ENCODE measurements at places on chromosomes 7 and 10. TPM values are rescaled to one million over a fixed set of nuclear protein-coding genes. Genes with fewer than 3 reads are reported as not detected.

GRCh38 chr10:23171232-23171876, 20.8 kb upstream of the PTF1A start:
- peak; percentile 63 for DNase-seq

DNA sequence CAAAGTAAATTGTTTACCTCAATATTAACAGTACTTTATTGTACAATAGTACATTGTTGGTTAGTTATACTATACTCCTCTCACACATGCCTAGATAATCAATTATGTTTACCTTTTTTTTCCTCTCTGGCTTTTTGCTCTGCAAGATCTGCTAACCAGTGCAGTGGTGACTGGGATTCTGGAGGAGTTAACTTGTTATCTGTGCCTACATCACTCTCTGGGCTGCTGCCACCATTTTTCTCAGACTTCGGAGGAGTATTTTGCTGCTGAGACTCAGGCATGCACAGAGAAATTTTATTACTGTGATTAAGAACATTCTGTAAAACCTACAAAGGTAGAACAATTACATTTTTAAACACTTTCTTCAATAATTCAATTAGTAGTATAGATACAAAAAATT, 59.7 kb downstream of the NRBF2 start:
- no peak for DNase-seq

DNA sequence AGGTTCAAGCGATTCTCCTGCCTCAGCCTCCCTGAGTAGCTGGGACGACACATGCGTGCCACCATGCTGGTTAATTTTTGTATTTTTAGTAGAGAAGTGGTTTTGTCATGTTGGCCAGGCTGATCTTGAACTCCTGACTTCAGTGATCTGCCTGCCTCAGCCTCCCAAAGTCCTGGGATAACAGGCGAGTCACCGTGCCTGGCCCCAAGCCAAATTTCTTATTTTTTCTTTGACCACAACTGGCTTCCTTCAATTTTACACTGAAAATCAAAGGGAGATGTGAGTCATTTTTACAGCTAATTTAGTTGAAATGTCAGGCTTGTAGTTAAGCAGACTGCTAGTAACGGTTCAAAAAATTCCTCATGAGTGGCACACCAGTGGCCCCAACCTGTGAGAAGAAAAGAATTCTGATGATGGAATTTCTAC, 7.8 kb downstream of the RNF216 start:
- no peak for DNase-seq

DNA sequence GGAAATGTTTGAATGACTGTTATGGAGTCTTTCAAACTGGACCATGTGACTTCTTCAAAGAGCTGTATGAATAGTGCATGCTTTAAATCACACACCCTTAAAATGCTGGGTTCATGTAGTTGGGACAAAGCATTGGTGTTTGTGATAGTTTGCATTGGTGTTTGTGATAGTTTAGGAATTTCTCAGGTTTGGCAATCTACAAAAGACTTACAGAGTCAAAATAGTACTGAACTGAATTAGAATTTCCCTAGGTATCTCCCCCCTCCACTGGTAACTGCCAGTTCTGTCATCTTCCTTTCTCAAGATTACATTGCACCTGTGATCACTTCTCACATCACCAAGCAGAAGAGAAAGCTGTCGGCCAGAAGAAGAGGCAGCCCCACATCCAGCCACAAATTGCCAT, 261.1 kb downstream of the GATA3 start:
- no peak for DNase-seq

- no peak for DNase-seq
These were observed 201.0 kb downstream of the ZNF716 start for GRCh38 chr7:57651006-57651405.

DNA sequence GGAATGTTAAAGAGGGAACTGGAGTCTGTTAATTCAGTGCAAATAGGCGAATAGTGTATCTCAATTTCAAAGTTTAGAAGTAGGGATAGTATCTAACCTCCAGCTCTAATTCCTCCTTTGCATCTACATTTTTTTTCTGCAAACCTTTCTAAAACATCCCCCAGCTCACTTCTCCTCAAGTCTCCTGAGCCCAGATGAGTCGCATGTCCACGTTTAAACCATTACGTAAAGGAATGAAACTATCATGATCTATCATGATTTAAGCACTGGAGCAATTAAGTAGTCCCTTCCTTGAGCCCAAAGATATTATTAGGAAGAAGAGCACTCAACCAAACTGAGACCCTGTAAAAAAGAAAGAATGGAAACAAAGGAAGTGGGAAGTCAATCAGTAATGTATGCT, 29.9 kb downstream of the GPR22 start:
- no peak for DNase-seq

DNA sequence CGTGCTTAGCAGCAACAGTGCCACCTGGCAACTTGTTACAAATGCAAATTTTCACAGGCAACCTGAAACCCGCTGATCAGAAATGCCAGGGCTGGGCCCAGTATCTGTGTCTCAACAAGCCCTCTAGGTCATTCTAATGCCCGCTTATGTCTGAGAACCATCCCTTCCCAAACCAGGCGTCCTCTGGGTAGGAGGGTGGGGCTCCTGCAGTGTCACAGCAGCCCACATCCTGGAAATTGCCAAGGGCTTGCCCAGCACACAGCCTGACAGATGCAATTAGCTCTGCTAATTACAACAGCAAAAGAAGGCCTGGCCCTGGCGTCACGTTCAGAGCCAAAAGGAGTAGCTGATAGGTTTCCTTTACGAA, 15.9 kb downstream of the ITPRIP start:
- no peak for DNase-seq

GRCh38 chr7:132105096-132105495, 471.2 kb downstream of the PLXNA4 start:
- peak; percentile 43 for DNase-seq

DNA sequence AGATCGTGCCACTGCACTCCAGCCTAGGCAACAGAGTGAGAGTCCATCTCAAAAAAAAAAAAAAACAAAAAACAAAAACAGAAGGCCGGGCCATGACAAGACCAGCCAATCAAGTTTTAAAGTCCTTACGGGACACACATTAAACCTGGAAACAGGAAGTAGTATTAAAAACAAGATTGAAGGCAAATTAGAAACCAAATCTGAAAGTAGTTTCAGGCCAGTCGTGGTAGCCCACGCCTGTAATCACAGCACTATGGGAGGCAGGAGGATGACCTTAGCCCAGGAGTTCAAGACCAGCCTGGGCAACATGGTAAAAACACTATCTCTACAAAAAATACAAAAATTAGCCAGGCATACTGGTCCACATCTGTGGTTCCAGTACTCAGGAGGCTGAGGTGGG, 18.1 kb downstream of the PSAP start:
- no peak for DNase-seq

DNA sequence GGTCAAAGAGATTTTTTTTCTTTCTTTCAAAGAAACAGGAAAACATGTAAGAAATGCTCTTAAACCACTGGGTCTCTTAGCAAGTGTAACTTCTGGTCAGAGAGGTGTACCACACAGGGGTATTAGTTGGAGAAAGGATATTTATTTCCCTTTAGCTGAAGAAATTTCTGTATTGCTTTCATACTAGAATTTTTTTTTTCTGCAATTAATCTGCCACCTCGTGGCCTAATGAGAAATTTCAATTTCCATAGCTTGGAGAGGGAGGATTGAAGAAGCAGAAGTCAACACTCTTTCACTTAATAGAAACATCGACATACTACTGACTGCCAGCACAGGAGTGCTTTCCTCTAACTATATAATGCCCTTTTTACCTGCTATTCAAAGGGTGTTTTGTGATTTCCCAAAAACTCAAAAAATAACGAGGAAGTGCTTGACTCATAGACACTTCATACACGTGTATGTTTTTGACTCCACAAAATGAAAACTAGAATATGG, 177.6 kb upstream of the NAMPT start:
- no peak for DNase-seq

GRCh38 chr10:123778719-123779517, 112.7 kb downstream of the CPXM2 start:
- no peak for DNase-seq

GRCh38 chr7:21912305-21912704, 33.4 kb downstream of the CDCA7L start:
- no peak for DNase-seq

GRCh38 chr10:61962971-61963370, 61.5 kb downstream of the ARID5B start:
- no peak for DNase-seq

DNA sequence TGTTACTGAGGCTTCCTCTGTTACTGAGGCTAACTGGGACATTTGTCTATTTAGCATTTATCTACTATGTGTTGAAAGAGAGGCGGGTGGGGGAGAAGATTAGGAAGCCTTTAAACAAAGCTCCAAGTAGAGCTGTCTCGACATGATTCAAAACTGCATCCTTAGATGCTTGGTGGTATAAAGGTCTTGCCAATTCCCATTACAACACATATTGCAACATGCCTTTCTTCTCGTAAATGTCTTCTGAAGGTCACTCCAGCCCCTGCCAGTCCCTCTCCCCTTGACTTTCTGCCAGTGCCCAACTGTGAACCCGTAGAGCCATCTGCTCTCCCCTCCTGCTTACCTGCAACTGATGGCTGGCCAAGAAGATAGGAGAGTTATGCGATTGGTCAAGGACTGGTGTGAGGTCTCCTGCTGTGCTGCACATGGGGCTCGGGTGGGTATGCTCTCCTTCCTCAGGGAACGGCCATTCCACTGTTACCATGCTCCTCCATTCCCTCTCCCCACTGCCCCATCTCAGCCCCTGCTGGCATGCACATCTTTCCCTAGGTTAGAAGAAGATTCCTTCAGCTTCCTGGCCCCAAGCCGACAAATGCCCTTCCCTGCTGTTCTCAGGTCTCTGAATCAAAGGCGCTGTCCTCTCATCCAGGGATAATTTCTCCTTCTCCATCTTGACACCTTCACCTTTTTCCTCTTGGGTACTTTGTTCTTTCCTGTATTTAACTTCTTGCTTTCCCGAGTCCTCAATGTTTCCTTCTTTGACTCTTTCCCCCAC, 43.6 kb upstream of the ZNF32 start:
- no peak for DNase-seq

DNA sequence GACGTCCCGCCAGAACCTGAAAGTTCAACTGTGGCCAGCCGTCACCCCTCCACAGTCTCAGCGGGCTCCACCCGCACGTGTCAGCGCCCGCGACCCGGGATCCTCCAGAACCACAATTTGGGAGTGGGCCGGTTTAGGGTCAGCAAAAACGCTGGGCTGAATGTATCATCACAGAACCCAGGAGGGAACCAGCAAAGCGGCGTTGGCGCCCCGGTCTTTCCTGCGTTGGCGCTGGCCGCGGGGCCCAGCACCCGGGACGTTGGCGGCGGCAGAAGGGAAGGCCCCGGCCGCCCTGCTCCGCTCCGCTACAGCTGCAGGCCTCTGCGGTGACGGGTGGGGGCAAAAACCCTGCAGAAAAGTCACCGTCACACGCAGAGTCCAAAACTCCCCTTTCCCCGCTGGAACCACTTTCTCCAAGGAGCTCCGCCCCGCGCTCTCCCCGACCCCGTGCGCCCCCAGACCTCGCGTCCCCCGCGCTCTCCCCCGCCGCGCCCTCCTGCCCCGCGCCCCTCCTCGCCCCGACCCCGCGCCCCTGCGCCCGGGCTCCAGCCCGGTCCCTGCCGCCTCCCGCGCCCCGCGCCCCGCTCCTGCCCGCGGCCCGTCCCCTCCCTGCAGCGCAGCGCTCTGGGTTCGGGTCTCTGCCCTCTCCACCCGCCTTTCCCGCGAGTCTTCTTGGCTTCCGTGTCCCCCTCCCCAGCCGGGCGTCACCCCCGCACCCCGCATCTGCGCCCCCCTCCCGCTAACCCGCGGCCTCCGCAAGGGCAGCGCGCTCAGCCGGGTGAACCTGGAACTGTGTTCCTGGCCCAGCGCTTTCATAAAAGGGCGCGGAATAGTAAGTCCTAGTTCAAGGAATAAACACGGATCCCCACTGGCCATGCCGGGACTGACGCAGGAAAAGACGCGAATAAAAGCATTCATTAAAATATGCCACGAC, 24.0 kb upstream of the RNF32 start:
- no peak for DNase-seq

DNA sequence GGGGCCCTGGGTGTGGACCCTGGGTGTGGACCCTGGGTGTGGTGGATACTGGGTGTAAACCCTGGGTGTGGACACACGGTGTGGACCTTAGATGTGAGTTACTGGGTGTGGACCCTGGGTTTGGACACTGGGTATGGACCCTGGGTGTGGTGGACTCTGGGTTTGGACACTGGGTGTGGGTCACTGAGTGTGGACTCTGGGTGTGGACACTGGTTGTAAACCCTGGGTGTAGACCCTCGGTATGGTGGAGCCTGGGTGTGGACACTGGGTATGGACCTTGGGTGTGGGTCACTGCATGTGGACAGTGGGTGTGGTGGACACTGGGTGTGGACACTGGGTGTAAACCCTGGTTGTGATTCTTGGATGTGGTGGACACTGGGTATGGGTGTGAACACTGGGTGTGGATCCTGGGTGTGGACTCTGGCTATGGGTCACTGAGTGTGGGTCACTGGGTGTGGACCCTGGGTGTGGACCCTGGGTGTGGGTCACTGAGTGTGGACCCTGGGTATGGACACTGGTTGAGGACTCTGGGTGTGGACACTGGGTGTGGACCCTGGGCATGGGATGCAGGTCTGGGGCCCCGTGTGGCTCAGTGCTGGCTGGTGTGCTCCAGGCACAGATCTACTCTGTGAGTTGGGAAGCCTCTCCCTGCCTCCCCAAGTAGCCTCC, 356.2 kb downstream of the GLRX3 start:
- DNase-seq, result no peak

DNA sequence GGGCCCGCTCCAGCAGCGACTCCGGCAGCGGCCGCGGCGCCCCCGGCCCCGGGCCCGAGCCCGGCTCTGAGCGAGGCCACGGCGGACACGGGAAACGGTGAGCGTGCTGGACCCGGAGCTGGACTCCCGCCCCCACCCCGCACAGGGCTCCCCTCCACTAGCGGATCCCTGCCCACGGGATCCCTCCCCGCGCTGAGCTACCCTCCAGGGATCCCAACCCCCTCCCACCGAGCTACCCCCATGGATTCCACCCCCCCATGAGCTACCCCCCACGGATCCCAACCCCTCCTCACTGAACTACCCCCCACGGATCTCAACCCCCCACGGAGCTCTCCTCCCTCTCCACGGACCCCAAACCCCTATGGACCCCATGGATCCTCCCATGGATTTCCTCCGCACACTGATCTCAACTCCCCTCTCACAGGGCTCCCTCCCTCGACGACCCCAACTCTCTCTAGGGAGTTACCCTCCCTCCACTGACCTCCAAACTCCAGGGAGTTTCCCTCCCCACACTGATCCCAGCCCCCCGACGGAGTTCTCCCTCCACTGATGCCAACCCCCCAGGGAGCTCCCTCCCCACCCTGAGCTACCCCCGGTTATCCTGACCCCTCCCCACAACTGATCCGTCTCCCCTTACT, 20.6 kb upstream of the HSPB1 start:
- no peak for DNase-seq

- DNase-seq, result no peak
These were observed 2.0 kb upstream of the ANLN start for GRCh38 chr7:36387435-36388231.

GRCh38 chr10:116626815-116627214, 6.1 kb downstream of the PNLIPRP2 start:
- no peak for DNase-seq

GRCh38 chr10:101441541-101442455, 87.8 kb downstream of the BTRC start:
- peak; percentile 35 for DNase-seq

GRCh38 chr7:104341546-104341945, 13.1 kb downstream of the LHFPL3 start:
- no peak for DNase-seq

AGAP9 gene
- 35.0 TPM for polyA plus RNA-seq

GIMAP5 gene
- 3.2 TPM for polyA plus RNA-seq

FAM25G gene
- polyA plus RNA-seq, result not detected

VAX1 gene
- polyA plus RNA-seq, result not detected

STRIP2 gene
- polyA plus RNA-seq, result 3.0 TPM

SBDS gene
- polyA plus RNA-seq, result 105 TPM

NYAP1 gene
- polyA plus RNA-seq, result 2.9 TPM

NOC3L gene
- 25.4 TPM for polyA plus RNA-seq

TAS2R5 gene
- 3.0 TPM for polyA plus RNA-seq

PILRA gene
- polyA plus RNA-seq, result 8.0 TPM
